ENCODE measurements at places on chromosomes 12 and 14.
A peak's percentile ranks its signal among the peaks of the same experiment; 100 is the strongest.

DNA sequence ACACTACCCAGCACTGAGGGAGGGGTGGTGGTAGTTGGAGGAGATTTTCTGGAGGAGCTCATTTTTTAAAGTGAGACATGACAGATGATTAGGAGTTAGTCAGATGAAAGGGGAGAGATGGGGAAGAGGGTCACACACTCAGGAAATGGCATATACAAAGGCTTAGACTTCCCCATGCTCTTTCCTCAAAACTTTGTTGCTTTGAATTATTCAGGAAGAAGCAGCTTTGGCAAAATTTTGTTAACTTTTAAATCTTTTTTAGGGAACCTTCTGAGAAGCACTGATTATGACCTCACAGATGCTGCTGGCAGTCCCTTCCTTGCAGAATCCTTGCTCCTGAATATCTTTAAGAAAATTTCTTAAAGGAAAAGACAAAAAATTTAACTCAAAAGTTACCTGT is 19.8 kb downstream of the ALDH6A1 start:
- DNase-seq: no peak

DNA sequence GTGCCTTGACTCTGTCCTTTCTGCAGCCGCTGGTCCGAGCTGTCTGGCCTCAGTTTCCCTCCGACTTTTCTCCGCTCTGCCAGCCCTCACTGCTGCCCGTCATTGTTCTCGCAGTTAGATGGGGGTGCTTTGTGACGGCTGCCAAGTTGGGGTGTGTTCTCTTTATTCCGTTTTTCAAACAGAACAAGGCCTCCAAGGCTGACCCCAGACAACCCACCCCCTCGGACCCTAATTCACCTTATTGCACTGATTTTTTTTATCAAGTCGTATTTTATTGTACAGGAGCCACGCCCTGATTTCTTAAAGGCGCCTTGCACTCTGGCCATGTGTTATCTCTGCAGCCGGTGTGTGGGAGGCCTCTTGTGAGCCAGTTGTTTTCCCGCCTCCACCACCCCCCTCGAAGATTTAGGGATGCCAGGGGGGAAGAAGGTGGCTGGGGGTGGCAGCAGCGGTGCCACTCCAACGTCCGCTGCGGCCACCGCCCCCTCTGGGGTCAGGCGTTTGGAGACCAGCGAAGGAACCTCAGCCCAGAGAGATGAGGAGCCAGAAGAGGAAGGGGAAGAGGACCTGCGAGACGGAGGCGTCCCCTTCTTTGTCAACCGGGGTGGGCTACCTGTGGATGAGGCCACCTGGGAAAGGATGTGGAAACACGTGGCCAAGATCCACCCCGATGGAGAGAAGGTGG is 1.3 kb downstream of the VASH1 start:
- DNase-seq: no peak

GRCh38 chr12:49567302-49567610 is 686 bp downstream of the MCRS1 start:
- no peak for DNase-seq

DNA sequence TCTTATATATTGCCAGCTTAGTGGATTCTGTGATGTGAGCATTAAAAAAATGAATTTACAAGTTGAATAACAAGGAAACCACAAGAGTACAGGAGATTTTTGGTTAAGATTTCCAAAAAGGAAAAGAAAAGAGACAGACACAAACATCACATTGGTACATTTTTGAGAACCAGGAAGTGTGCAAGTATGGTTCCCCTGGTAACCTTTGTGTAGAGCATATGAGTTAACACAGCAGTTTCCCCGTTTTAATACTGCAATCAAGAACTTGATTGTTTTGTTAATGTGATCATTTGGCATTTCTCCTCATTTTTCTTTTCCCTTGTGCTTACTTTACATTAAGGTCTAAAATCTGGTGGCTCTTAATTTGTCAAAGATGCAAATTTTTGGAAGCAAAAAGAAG is 490.4 kb upstream of the ATP2B1 start:
- DNase-seq: no peak

DNA sequence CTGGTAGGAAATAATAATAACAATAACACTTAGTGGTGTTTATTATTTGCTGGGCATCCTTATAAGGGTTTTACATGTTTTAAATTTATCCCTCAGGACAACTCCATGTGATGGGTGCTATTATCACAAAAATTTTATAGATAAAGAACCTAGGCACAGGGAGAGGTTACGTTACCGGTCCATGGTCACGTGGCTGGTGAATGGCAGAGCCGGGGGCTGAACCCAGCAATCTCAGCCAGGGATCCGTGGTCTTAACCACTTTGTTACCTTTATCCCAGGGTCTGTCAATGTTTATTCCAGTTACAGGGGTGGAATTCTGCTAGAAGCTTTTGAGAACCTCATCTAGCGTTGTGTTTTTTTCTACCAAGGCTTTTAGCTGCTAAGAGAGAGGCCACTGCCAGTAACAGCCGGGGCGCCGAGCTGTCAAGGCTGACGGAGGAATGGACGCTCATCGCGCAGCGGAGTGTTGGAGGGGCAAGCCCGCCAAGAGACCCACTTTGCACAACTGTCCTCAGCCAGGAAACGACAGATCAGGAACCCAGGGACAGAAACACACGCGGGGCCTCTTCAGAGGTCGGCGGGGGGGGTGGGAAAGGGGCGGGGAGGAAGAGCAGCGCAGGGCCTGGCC is 418 bp downstream of the AMN1 start:
- DNase-seq: peak; percentile 56

- no peak for DNase-seq
Measured at GRCh38 chr12:49924628-49925246, 21.0 kb upstream of the FAIM2 start.

- DNase-seq: no peak
Measured at GRCh38 chr12:69579029-69579428, 6.2 kb upstream of the CCT2 start.

GRCh38 chr14:77339407-77339806 is 18.6 kb downstream of the GSTZ1 start:
- DNase-seq: no peak

DNA sequence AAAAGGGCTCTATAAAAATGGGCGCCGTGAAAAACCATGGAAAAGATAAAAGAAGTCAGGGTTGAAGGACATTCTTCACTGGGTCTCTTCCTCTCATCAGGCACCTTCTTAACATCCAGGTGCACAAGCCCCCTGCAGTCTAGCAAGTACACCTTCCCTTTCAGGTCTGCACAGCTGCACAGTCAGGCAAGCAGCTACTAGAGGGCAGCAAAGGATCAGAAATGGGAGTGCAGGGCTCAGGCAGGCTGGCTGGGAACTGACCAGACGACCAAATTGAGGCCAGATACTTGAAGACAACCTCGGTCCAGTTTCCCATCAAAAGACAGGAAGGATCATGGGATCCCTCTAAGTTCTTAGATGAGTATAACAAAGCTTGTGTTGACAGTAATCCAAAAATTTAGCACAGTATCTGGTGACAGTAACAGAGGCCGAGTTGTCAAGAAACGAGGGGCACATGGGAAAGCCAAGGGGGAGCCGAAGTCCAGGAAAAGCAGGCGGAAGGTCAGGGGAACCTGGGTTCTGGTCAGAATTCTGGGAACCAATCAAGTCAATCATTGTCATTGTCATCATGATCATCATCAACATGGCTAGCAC is 10.1 kb upstream of the GRIP1 start:
- DNase-seq: peak; percentile 45

GRCh38 chr12:68743356-68743755 is 2.6 kb upstream of the SLC35E3 start:
- DNase-seq: no peak

GRCh38 chr12:88241862-88242570 is 99.9 kb downstream of the TMTC3 start:
- no peak for DNase-seq

DNA sequence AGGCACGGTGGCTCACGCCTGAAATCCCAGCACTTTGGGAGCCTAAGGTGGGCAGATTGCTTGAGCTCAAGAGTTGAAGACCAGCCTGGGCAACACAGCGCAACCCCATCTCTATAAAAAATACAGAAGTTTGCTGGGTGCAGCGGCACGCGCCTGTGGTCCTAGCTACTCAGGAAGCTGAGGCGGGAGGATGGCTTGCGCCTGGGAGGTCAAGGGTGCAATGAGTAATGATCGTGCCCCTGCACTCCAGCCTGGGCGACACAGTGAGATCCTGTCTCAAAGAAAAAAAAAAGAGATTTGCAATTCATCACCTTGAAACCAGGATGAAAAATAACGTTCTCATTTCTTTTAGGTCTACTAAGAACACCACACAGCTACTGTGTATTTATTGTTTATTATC is 4.0 kb downstream of the STX2 start:
- DNase-seq: no peak

DNA sequence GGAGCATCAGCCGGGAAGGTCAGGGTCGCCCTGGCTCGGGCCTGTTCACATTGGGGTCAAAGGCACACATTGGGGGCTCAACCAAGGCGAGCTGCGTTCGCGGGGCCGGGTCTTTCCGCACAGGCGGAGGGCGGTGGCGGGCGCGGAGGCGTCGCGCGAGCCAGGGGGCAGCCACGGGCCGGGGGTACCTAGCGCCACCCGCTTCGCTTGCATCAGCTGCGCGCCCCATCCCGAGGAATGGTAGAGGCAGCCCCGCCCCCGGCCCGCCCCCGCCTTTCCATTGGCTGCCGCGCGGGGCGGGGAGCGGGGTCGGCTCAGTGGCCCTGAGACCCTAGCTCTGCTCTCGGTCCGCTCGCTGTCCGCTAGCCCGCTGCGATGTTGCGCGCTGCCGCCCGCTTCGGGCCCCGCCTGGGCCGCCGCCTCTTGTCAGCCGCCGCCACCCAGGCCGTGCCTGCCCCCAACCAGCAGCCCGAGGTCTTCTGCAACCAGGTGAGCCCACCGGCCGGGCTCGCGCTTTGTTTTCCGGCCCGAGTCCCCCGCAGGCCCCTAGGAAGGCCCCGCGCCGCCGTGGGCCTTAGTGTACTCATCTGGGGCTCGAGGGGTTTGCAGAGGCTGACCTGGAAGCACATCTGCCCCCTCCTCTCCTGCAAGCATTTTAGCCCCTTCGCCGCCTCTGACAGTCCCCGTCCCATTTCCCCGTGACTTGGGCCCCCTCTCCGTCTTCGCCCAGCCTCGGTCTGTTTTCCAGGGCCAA is at the start of gene ALDH2:
Gene ALDH2 (plus strand): TSS at position 326 of the 754 bp plus-strand sequence. CDS start 50 bp downstream, at position 376.
- peak; percentile 55 for DNase-seq

Data from CD4-positive, alpha-beta T cell treated with Interleukin-6 for 4 hours (primary cell).